ENCODE measurements at places on chromosomes 6 and 20. TPM values are rescaled to one million over a fixed set of nuclear protein-coding genes. Genes with fewer than 3 reads are reported as not detected.

DNA sequence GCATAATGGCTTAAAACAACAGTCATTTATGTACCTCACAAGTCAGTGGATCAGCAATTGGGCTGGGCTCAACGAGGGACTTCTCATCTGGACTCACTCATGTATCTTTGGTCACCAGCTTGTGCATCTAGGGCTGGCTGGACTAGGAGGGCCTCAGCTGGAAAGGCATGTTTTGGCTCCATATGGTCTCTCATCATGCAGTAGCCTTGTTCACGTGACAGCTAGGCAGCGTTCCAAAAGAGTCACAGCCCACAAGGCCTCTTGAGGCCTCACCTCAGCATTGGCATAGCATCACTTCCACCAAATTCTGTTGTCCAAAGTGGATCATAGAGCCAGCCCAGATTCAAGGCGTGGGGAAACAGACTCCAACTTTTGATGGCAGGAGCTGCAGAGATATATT lies 110.1 kb downstream of the MAFB start:
- DNase-seq, result no peak
- no peak overlapping the region for H3K4me3 ChIP-seq
- no peaks in the 10 kb centered on the region for H3K27me3 ChIP-seq
- H3K36me3 ChIP-seq, result no peaks in the 10 kb centered on the region
- H3K4me1 ChIP-seq, result no peaks in the 10 kb centered on the region

GRCh38 chr20:650954-651353 lies 2.0 kb downstream of the SRXN1 start:
- H3K36me3 ChIP-seq, result peaks cover 24% of the 10 kb centered on the region
- no peak for DNase-seq
- H3K27ac ChIP-seq, result no peak overlapping the region
- no peak overlapping the region for H3K4me3 ChIP-seq

DNA sequence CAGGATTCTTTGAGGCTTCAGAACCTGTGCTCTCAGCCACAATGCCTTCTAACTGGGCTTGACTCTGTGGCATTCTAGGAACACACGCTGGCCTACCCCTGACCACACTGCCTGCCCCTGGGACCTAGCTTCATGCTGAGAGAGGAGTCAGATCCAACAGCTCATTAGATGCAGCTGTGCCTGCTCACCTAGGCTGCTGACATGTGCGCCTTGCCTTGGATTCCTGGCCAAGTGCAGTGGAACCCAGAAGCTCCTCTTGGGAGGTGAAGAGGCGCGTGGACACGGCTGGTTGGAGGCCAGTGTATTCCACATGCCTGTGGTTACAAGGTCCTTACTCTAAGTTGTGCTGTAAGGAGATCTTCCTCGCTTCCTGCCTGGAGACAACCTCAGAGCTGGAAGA lies 24.7 kb upstream of the KCNK16 start:
- no peak for DNase-seq
- no peak overlapping the region for H3K4me3 ChIP-seq
- H3K27me3 ChIP-seq, result no peaks in the 10 kb centered on the region
- no peaks in the 10 kb centered on the region for H3K36me3 ChIP-seq
- no peaks in the 10 kb centered on the region for H3K4me1 ChIP-seq

DNA sequence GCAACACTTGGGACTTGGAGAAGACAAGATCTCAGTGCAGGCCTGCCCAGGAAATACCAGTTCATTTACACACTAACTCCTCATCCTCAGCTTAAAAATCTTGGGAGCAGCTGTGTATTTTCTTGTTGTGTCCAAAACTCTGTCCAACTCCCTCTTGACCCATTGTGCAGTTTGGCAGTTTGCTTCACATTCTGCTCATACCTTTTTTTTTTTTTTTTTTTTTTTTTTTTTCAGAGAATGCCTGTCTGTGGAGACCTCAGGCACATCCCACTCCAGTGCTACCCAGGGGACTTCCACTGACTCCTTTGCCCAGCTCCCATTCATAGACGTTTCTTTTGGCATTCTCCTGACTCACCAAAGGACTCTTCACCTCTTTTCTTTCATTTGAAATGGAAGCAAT lies 265.8 kb upstream of the TCF21 start:
- H3K27me3 ChIP-seq, result no peaks in the 10 kb centered on the region
- no peak overlapping the region for H3K4me3 ChIP-seq
- no peak overlapping the region for H3K27ac ChIP-seq

The FNDC11 gene
- 0.55 TPM for total RNA-seq

The GNRH2 gene
- total RNA-seq, result 17.3 TPM

GRCh38 chr20:58719258-58719657 lies 26.7 kb downstream of the NPEPL1 start:
- H3K36me3 ChIP-seq, result no peaks in the 10 kb centered on the region
- no peak overlapping the region for H3K4me3 ChIP-seq
- no peak overlapping the region for H3K27ac ChIP-seq
- DNase-seq, result no peak
- H3K4me1 ChIP-seq, result no peaks in the 10 kb centered on the region

DNA sequence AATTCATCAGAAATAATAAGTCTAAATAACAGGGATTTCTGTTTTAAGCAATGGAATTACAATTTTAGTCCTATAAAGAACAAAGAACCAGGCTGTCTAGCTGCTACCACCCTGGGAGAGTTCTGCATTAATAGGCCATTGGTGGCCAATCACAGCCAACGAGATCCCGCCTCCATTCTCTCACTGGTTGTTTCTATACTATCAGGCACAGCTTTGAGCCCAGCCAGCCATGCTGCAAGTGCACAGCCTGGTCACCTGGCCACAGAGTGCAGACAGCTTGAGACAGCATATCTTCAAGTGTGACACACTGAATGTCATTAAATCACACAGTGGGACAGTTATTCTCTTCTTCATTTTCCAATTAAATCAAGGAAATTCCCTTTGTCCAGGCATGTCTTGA lies 16.1 kb upstream of the RAB22A start:
- H3K4me1 ChIP-seq, result peaks cover 6% of the 10 kb centered on the region
- no peaks in the 10 kb centered on the region for H3K36me3 ChIP-seq
- H3K4me3 ChIP-seq, result no peak overlapping the region
- H3K27ac ChIP-seq, result no peak overlapping the region
- H3K27me3 ChIP-seq, result no peaks in the 10 kb centered on the region
- DNase-seq, result no peak

GRCh38 chr6:7418238-7418905 lies 28.8 kb downstream of the RIOK1 start:
- peaks cover 42% of the 10 kb centered on the region for H3K36me3 ChIP-seq
- no peak overlapping the region for H3K27ac ChIP-seq
- H3K27me3 ChIP-seq, result no peaks in the 10 kb centered on the region
- no peak overlapping the region for H3K4me3 ChIP-seq

The SLC17A2 gene
- total RNA-seq, result not detected

DNA sequence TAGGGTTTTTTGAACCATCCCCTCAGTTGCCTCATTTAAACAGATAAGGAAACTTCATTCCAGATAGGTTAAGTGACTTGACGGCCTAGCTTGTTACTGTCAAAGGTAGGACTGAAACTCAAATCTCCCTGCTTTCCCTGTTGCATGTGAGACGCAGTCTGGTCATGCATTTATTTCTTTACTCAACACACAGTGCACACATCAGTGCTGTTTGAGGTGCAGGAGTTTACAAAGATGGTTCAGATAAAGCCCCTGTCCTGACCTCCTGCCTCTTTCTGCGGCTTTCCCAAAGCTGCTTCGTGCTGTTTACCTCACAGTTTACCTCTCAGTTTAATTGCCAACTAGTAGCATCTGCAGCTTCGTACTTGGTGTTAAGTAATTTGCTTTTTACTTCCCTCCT lies 26.6 kb downstream of the TIAM2 start:
- no peaks in the 10 kb centered on the region for H3K36me3 ChIP-seq
- DNase-seq, result no peak
- no peak overlapping the region for H3K4me3 ChIP-seq
- peaks cover 2% of the 10 kb centered on the region for H3K4me1 ChIP-seq
- H3K27me3 ChIP-seq, result no peaks in the 10 kb centered on the region

- no peak overlapping the region for H3K27ac ChIP-seq
- H3K36me3 ChIP-seq, result peaks cover 28% of the 10 kb centered on the region
- no peak overlapping the region for H3K4me3 ChIP-seq
- no peak for DNase-seq
- H3K27me3 ChIP-seq, result no peaks in the 10 kb centered on the region
- H3K4me1 ChIP-seq, result peaks cover 4% of the 10 kb centered on the region
Observed at GRCh38 chr20:3874194-3874844, 14.9 kb upstream of the PANK2 start.

The SLC22A16 gene
- total RNA-seq, result not detected

The CRISP2 gene
- total RNA-seq, result not detected
